Left lung (tissue), 14 donors: ENCODE measurements at places on chromosomes 5 and 9. TPM values are rescaled to one million over a fixed set of nuclear protein-coding genes. Genes with fewer than 3 reads are reported as not detected.

- DNase-seq: no peak
Observed at GRCh38 chr9:126397056-126397455, 70.4 kb downstream of the MVB12B start.

GRCh38 chr9:128072144-128073021 lies 4.4 kb downstream of the SLC25A25 start:
- peak; percentile 75 for DNase-seq

DNA sequence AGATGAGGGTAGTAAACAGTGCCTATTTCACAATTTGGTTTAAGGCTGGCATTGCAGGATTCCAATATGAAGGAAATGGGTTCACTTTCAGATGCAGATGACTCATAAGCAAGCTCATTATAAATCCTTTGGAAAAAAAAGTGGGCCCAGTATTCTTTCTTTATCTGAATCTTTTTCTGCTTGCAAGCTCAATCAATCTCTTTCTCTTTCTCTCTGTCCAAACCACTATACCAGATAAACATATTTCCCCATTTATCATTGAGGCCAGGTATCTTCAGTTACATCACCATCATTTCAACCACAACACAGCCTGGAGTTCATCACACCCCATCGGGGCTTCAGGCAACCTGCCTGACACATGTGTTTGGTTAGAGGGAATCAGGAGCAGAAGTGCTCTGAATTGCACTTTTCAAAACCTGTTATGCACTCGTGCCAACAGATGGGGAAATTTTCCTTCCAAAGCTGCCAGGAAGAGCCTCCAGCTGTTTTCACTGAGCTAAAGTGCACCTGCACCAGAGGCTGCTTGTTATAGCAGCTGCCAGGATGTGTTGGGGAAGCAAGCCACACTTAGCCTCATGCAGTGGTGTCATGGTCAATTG lies 30.0 kb upstream of the MAMDC2 start:
- no peak for DNase-seq

DNA sequence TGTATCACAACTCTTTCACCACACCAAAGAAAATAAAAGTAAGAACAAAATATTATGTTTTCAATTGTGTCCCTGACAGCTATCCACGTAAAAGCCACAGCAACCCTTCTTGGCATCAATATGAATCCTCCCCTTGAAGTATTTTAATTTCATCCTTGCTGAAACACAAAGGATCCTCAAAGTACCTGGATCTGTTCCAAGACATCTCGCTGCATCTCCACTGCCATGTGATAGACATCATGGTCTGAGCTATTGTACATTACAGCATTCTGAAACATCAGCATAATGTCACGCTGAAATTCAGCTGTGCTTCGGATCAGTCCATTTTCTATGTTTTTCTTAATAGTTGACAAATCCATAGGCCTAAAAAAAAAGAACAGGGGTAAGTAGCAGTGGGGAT lies 17.7 kb downstream of the BRD8 start:
- no peak for DNase-seq

DNA sequence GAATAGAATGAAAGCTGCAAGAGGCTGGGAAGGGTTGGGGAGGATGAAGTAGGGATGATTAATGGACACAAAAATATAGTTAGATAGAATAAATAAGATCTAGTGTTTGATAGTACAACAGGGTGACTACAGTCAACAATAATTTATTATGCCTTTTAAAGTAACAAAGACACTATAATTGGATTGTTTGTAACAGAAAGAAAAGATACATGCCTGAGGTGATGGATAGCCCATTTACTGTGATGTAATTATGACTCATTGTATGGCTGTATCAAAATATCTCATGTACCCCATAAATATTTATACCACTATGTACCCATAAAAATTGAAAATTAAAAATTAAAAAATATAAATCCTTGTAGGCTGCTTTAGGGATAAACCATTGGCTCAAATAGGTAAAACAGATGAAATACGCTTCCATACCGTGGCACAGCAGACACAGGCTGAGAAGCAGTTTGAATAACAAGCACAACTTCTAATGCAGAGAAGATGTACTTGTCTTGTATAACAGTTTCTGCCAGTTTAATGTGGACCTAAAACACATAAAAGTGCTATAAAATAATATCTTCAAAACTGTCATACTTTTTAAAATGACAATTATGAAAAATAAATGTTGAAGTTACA lies 34.9 kb downstream of the APBA1 start:
- DNase-seq: no peak

- DNase-seq: no peak
Observed at GRCh38 chr9:116460026-116460425, 227.1 kb upstream of the TRIM32 start.

DNA sequence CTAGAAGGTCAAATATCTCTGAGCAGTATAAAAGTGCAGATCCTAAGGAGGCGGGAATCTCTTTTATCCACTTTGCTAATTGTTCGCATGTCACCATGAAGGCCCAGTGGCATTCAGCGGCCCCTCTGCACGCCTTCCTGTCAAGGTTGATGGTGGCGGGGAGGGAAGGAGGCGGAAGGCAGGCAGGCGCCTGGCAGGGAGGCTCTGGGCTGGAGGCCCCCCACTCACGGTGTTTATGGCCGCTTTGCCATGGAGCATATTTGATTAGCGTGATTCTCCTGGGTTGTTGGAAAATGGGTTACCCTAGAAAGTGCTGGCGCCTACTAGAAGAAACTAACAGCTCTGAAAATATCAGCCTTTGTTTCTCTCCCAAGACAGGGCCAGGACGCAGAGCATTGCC lies 209.6 kb downstream of the FSTL4 start:
- DNase-seq: no peak

GRCh38 chr5:138960145-138960692 lies 85.1 kb upstream of the LRRTM2 start:
- no peak for DNase-seq

DNA sequence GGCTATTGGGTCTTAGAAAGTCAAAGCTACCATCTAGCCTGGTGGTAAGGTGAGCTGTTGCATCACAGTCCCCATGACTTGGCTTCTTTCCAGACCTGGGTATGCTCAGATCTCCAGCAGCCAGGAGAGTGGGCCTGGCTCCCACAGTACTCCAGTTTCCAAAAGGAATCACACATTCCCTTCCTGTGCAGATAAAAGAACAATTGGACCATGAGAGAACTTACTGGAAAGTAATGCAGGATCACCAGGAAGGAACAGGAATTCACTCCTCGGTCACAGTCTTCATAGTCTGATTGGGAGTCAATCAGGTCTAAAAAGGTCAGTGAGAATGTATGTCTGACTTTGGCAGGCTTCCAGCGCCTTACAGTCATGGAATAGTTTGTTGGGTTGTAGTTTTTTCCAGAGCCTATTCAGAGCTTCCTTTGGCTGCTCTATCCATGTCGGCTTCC lies 47.8 kb upstream of the CD180 start:
- no peak for DNase-seq

- DNase-seq: no peak
Observed at GRCh38 chr5:109989994-109990722, 300.4 kb downstream of the MAN2A1 start.

GRCh38 chr9:128098297-128099230 lies 29.0 kb downstream of the PTGES2 start:
- DNase-seq: peak; percentile 92

IFNE gene
- 0.58 TPM for polyA plus RNA-seq

DNA sequence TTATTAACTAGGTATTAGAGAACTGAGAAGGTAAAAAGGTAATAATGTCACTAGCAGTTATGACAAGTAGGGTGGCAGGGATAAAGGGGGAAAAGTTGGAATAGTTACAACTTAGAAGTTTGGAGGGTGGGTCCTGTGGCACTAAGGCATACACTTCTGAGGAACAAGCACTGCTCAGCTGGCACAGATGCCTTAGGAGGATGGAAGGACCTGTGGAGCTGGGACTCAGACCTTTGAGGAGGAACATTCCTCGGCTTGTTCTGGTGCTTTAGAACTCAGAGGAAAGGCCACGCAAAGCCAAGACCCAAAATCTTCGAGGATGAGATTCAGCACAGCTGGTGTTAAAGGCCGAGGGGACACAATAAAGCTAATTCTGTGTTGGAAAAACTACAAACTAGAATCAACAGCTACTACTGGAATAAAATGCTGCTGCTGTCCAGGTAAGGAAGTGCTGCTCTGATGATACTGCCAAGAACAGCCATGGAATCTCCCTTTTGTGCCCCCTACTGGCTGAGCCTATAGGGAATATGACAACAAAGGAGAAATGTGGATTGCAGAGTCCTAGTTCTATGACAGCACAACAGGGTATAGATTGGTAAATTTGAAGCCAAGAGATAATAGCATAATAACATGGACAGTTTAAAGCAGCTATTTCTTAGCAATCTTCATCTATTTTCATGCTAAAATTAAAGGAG lies 126.7 kb downstream of the SLC25A46 start:
- no peak for DNase-seq

- no peak for DNase-seq
Observed at GRCh38 chr9:88224938-88225337, 86.7 kb upstream of the SPATA31C2 start.

DNA sequence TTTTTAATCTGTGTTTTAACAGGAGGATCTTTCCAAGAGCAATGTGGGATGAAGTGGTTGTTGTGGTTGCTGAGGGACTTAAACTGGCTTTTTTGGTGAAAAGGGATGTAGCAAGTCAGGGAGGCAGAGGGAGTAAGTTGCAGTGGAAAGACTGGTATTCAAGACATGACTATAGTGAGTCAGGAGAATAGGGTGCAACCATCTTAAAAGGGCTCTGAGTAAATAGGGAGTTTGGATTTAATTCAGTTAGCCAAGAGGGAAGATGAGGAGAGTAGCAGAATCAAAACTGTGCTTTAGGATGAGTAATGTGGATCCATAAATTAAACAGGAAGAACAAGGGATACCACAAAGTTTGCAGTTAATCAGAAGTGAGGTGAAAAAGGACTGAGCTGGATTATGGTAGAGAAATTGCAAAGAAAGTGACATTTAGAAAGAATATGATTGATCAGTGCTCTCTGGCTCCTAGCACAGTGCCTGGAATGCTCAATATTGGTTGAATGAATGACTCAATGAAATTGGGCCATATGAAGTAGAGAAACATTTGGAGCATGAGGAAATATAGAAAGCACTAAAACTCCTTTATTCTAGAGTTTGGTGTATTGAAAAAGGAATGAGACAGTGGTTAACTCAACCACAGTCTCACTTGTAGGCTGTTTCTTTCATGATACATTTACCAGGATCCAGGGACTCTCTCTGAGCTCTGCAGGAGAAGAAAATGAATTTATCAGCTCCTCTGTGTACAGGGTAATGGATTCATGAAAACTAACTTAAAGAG lies 5.1 kb downstream of the POLR3G start:
- no peak for DNase-seq

SCGB3A2 gene
- polyA plus RNA-seq: 1,703 TPM

- no peak for DNase-seq
Observed at GRCh38 chr5:72550595-72550994, 43.4 kb upstream of the ZNF366 start.

- DNase-seq: no peak
Observed at GRCh38 chr5:151846765-151847164, 75.0 kb downstream of the G3BP1 start.

PCDHA1 gene
- polyA plus RNA-seq: 0.06 TPM

DNA sequence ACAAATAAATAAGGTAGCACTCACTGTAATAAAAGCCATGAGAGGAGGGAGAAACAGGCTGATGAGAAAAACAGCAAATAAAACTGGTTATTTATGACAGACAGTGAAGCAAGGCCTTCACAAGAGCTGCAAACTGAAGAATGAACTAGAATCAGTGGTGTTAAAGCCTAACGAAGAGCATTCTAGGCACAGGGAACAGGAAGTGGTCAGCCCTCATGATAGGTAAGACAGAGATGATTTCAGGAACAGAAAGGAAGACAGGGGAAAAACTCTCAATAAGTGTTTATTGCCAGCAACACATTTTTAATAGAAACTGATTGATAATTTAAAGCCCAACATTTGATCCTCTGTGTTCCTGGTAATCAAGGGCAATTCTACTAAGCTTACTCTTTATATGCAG lies 124.5 kb downstream of the EDIL3 start:
- no peak for DNase-seq

DNA sequence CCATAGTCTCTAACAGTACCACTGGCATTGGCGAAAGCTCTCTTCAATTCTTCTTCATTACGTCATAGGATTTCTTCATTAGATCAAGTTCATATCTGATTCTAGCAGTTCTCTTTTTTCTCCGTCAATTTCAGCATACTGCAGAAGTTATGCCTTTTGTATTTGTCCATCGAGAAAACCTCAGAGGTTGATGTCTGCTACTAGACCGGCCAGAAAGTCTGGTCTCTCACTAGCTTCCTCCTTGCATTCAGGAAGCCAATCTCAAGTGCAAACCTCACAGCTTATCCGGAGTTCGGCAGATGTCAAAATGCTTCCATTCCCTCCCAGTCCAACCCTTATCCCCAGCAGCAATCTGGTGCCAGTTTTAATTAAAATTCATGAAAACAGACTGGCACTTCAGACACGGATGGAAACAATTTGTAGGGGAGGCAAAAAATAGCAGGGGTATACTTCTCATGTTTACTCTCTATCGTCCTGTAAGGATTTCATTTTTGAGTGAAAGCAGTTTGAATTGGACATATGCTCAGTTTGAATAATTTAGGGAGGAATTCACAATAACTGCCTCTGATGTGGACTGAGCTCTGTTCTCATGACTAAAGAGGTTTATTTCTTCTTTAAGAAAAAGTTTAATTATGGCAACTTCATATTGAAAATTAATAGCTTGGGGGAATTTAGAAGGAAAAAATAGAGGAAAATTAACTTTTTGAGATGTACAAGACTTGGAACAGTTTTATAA lies 56.4 kb upstream of the TMC1 start:
- no peak for DNase-seq

- no peak for DNase-seq
Observed at GRCh38 chr5:177409043-177409801, at the start of gene F12. F12 (minus strand) TSS chr5:177409564; CDS start chr5:177409527, 37 bp downstream.

DNA sequence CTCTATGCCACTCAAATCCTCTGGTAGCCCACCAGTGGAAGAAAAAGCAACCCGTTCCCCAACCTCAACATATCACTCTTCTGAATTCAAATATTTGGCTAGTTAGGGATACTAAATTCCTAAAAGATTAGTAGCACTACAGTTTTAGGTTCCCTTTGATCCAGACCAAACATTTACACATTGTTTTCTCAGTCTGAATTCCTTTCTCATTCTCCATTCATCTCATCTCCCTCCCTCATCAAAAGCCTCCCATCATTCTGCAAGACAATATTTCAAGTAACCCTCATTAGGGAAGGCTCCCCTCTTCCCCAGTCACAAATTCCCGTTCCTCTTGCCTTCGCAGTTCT lies 26.3 kb downstream of the ADAM19 start:
- DNase-seq: no peak
